ENCODE measurements at places on chromosomes 1 and 21.

DNA sequence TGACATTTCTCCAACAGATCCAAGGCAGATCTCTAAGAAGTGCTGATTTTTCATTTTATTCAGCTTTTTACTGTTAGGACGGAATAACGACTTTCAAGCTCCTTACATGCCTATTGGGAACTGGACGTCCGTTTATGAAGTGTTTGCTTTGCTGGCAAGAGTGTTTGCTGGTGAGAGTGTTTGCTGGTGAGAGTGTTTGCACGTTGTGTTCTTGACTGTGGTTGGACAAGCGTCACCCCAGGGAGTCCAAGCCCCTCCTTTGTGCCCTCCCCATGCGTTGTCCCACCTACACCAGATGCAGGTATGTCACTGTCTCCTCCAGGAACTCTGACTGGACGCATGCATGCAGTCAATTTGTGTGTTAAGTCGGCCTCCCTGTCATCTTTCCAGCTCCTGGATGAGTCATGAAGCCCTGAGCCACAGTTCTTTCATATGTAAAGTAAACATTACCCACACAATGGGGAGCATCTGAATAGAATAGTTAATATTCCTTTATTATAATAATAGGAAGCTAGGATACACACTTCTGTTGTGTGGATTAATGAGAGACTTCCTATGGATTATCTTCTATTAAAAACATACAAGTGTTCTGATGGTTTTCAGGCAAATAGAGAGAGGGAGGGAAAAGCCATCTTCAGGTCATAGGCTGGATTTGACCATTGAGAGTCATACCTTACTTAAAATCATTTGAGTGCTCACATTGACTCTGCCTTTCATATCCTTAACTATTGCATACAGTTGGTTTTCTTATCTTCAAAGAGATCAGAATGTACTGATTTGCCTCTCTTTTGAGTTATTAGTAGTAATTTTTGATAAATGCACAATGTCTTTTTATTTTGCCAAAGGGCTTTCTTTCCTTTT is 119.2 kb downstream of the GALNT2 start:
- no peak for DNase-seq

GRCh38 chr1:2928366-2929325 is 92.6 kb upstream of the ACTRT2 start:
- no peak for DNase-seq

- no peak for DNase-seq
Measured at GRCh38 chr1:30588311-30589073, 134.9 kb downstream of the MATN1 start.

- DNase-seq = no peak
Measured at GRCh38 chr1:112826217-112826944, 111.2 kb upstream of the PPM1J start.

DNA sequence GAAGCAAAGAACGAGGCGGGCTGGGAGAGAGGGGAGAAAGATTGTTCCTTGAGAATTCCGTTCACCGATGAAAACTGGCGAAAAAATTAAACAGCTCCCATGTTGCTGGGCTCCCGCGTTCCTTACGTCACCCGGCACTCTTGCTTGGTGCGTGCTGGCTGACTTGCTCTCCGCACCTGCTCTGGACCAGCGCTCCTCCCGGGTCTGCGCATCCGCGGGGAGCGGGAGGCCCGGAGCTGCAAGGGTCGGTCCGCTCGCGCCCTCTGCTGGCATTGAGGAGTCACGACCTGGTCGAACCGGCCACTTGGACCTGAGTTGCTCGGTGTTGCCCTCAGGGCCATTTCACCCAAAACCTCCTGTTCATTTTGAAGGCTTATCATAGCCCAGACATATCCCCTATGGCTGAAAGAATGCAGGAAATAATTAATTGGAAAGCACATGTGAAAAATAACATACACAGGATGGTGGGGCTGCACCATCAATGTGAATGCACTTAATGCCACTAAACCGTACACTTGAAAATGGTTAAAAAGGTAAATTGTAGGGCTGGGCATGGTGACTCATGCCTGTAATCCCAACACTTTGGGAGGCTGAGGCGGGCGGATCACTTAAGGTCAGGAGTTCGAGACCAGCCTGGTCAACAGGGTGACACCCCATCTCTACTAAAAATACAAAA is 98.9 kb upstream of the BACE2 start:
- DNase-seq = peak; percentile 78

- DNase-seq = no peak
Measured at GRCh38 chr1:169928438-169929209, 34.9 kb upstream of the SCYL3 start.

- no peak for DNase-seq
Measured at GRCh38 chr21:44890338-44890931, 16.9 kb upstream of the PTTG1IP start.

- no peak for DNase-seq
Measured at GRCh38 chr1:15064217-15064929, 89.2 kb upstream of the TMEM51 start.

DNA sequence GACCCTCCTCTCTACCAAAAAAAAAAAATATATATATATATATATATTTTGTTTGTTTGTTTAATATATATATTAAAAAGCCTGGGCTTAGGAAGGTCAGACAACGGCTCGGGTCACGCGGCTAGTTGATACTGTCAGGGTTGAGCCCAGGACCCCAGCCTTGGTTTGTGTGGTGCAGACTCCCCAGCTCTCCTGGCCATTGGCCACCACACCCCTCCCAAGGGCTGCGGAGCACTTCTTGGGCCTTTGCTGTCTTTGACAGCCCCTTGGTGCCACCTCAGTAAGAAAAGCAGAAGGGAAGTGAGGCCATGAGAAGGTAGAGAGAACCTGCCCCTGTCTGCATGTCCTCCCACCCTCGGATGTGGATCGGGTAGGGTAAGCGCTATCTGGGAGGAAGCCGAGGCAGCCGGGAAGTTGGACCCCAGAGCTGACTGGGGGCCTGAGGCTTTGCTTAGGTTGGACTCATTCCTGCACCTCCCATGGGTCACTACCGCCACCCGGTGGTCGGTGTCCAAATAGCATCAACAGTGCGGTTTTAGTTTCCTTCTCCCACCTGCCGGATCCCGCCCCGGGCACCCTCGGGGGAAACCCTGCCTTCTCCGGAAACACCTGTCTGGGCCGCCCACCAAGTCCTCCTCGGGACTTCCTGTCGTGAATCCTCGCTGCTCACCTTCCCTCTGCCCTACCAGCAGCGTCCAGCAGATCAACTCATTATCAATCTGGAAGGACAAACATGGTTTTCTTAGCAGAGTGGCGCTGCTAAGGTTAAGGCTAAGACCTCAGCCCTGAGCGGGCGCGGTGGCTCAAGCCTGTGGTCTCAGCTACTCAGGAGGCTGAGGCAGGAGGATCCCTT is 29.8 kb upstream of the GNPAT start:
- peak; percentile 52 for DNase-seq

DNA sequence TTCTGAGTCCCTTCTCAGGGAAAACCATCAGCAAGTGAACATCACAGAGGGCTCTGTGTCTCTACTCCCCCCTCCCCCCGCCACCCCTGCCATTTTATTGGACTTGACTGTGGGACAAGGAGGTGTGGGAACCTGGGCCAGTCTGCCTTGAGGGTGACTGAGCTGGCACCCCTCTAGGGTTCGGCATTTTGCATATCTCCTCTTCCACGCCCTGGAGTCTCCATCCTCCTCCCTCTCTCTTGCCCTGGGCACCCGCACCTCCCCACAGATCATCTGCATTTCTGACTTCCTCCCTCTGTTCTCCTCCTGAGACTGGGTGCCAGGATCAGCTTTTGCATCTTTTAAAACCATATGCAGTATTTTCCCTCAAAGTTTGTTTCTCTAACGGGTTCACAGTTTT is 107.1 kb upstream of the ERRFI1 start:
- no peak for DNase-seq

DNA sequence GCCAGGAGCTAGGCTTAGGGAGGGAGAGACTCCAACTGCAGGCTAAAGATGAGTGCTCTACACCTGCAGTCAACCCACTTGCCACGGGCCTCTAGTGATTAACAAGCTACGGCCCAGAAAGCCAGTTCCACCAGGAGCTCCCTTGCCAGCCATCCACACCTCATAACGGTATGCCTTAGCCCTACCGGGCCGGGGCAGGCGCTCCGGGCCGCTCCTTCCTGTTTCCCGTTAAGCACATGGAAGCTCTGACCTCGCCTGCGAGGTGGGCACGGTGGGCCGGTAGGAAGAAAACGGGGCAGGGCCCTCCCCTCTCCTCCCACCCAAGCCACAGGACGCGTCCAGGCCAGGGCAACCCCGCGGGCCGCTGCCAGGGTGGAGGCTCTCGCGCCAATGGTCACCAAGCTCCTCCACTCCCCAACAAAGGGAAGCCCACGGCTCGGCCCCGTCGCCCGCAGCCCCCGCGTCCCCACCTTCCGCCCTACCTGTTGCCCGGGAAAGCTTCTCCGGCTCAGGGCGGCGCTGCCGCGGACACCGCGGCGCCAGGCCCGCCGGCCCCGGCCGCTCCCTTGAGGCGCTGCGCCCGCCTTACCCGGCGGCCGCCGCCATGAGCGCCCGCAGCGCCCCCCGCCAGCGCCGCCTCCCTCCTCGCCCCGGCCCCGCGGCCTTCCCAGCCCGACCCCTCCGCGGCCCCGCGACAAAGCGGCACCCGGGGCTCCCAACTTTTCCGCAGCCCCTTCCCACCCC is 627 bp downstream of the CERS2 start:
- DNase-seq = peak; percentile 59

DNA sequence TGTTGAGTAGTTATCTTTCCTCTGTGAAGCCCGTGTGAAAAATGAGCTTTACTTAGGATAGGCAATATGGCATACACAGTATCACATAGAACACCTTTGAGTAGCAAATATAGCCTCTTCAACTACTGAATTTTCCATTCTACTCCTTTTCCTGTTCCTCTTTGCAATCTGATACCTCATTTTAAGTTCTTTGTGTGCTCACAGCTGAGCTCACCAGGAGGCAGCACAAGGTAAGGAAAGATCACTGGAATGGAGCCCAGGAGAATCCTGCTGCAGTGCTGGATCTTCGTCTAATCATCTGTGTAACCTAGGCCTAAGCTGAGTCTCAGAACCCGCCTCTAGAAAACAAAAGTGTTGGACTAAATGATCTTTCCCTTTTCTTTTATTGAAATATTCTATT is 171.0 kb downstream of the LRRC40 start:
- no peak for DNase-seq

DNA sequence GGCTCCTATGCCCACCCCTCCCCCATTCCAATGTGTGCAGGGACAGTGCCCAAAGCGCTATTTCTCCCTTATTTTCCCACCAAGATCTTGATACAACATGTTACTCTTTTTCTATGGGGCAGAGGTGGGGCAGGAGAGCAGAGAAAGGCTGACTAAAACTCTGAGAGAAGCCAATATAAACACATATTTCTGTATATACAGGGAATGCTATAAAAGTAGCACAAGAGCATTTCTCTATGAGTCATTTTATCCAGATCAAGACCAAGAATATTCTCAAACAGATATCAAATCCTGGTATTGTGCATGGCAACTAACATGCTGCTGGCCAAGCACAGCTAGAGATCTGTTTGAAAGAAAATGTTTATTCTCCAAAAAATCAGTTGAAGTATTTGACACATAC is 7.3 kb downstream of the WDR26 start:
- DNase-seq = no peak

DNA sequence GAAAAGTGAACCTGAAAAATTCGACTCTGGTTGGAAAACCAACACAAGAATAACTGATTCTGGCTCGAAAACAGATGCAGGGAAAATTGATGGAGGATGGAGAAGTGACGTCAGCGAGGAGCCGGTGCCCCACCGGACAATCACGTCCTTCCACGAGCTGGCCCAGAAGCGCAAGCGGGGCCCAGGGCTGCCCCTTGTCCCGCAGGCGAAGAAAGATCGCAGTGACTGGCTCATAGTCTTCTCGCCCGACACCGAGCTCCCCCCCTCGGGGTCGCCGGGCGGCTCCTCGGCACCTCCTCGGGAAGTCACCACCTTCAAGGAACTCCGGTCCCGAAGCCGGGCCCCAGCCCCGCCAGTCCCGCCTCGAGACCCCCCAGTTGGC is 1.9 kb downstream of the RUSC1 start:
- DNase-seq = peak; percentile 62

GRCh38 chr1:55713516-55713915 is 498.4 kb upstream of the USP24 start:
- no peak for DNase-seq

- DNase-seq = no peak
Measured at GRCh38 chr1:50700621-50701020, 259.4 kb downstream of the FAF1 start.

DNA sequence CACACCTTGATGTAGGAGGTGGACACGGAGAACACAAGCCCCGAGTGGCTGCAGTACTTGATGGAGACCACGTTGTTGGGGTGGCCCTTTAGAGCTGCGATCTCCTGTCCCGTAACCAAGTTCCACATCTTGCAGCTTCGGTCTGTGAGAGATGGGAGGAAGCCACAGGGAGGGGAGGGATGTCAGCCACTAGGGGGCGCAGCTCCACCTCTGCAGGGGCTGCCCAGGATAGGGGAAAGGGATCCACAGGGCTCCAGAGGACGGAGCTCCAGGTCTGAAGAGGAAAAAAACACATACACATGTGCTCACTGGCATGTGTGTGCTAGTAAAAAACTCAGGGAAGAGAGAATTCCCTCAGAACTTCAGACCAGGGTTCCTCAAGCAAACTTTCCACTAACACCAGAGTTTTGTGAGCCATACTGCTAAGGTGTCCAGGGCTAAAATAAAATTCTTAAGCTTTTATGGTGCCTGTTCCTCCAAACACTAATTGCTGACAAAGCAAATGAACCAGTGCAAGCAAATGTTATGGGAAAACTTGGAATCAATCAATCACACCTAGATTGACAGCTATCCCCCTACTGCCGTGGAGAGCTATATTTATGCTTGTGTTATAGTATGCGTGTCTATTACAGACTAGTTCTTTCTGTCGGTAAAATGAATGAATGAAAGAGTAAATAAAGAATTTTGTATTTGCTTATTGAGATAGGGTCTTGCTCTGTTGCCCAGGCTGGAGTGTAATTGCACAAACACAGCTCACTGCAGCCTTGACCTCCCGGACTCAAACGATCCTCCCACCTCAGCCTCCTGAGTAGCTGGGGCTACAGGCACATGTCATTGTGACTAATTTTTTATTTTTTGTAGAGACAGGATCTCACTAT is 43.7 kb downstream of the KIF21B start:
- no peak for DNase-seq

Measured in frontal cortex (tissue), 4 donors.